Heart right ventricle (tissue), 16 donors: ENCODE measurements at places on chromosomes 2 and 18.

DNA sequence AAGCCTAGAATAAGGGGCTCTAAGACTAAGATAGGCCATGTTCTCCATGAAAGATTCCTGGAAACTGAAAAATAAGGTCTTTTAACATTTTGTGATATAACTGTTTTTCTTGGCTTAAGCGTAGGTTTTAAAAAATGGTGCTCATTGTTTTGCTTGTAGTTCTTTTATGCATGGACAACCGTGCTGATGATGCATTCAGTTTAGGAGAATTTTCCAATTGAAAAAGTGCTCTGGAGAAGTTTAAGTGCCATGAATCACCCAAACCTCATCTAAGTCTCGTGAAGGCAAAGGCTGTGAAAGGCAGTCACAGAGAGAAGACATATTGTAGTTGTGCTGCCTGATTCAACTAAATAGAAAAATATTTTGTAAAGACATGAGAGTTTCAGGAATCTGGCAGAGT is 111.8 kb upstream of the GAREM1 start:
- no peak for DNase-seq

GRCh38 chr2:128525653-128526052 is 207.0 kb upstream of the HS6ST1 start:
- DNase-seq, result no peak

DNA sequence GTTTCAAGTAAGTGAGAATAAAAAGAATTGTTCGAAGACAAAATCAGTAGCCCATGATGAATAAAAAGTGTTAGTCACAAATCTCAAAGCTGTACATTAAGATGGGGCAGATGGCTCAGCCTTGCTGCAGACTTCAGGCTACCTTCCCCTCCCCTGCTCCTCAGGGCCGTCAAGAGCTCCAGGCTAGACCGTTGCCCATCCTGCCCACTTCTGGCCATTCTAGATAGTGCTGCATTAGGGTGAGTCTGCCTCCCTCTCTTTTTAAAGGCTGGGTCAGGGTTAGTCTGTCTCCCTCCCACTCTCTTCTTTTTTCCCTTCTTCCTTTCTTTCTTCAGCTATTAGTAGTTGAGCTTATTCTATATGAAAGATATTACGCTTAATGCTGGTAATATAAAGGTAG is 86.0 kb downstream of the MAPRE2 start:
- no peak for DNase-seq

- no peak for DNase-seq
These were observed 246.7 kb downstream of the DLGAP1 start for GRCh38 chr18:4208366-4208765.

DNA sequence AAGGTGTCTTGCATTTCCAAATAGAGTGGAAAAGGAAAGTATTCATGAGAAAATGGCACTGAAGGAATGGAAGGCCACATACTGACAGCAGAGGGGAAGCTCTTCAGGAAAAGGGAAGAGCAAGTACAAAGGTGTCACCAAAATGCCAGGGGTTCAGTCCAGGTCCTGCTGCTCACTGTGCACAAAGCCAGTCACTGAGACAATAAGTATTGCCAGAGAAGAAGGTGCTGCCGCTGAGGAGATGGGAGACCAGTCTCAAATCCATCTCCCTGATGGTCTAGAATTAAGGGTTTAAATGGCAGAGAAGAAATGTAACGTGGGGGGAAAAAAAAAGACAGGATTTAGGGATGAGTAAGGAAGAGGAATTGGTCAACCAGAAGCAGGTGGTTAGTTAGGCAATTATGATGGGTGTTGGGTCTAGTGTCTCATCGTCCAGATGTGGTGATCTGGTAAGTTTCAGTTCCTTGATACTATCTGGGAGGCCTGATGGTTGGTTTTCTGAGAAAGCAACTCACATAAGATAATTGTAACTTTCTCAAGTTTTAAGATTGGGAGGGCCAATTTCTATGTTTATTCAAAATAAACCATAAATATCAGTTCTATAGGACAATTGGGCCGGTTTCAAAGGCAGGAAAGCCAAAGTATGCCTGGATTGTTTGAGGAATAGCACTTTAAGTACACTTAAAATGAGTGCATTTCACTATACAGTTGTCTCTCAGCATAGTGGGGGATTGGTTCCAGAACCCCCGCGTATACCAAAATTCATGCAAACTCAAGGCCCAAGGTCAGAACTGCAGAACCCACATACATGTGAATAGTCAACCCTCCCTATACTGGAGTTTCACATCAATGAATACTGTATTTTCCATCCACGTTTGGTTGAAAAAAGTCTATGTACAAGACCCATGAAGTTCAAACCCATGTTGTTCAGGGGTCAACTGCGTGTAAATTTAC is 109.1 kb upstream of the DNAJC10 start:
- no peak for DNase-seq

GRCh38 chr18:25334588-25334987 is 17.4 kb downstream of the ZNF521 start:
- no peak for DNase-seq

DNA sequence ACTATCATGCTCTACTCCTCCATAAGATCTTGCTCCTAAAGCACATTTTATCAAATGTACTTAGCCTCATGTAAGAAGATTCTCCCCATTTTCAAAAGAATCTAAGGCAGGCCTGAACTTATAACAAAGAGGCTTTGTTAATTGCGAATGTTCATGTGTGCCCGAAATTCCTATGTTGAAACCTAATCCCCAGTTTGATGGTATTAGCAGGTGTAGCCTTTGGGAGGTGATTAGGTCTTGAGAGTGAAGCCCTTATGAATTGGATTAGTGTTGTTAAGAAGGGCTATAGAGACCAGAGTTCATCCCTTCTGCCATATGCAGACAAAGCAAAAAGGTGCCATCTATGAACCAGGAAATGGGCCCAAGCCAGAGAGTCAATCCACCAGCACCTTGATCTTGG is 234.5 kb downstream of the PAX3 start:
- DNase-seq, result no peak

GRCh38 chr2:127649100-127649611 is 3.2 kb downstream of the GPR17 start:
- no peak for DNase-seq

GRCh38 chr2:99644419-99644787 is 154.6 kb upstream of the REV1 start:
- DNase-seq, result no peak

- no peak for DNase-seq
These were observed 278.7 kb upstream of the PXDN start for GRCh38 chr2:2022941-2023586.

- DNase-seq, result no peak
These were observed 13.0 kb downstream of the ANTXR1 start for GRCh38 chr2:69026026-69026425.

GRCh38 chr2:201343559-201343958 is 13.6 kb downstream of the FLACC1 start:
- no peak for DNase-seq

GRCh38 chr2:187775651-187776050 is 221.4 kb upstream of the TFPI start:
- no peak for DNase-seq

DNA sequence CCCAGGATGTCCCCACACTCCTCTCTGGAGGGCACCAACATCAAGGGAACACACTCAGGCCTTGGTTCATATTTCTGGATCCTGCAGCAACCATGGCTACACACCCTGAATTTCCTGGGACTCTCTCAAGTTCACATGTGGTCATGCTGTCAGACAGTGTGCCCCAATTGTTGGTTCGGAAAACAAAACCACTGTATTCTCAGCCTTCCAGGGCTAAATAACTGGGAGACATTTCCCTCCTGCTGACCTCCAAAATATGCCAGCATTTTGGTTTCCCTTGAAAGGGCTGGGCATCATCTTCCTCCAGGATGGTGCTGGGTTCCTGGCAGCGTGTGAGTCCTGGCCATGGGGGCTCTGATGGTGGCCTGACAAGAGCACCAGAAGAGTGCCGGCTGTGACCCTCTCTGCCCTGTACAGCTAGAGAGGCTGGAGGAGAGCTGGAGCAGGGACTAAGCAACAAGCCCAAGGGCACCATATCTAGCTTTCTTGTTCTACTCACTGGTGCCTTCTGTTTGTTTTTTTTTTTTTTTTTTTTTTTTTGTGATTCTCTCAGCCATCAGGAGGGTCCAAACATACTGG is 37.5 kb upstream of the WIPF1 start:
- DNase-seq, result no peak

DNA sequence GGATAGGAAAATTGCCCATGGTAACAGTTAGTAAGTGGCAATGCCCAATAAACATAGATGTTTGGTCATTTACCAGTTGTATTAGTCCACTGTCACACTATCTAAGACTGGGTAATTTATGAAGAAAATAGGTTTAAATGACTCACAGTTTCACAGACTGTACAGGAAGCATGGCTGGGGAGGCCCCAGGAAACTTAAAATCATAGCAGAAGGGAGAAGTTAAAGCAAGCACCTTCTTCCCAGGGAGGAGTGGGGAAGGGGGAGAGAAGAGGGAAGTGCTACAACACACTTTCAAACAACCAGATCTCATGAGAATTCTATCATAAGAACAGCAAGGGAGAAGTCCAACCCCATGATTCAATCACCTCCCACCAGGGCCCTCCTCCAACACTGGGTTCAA is 23.4 kb downstream of the NR4A2 start:
- DNase-seq, result no peak
